Activated CD4-positive, alpha-beta T cell treated with anti-CD3 and anti-CD28 coated beads, Interleukin-2, amount 10 ng/mL, durations not matched to agents 7 days and 5 days (primary cell): ENCODE measurements at places on chromosomes 1 and 21. TPM values are rescaled to one million over a fixed set of nuclear protein-coding genes. Genes with fewer than 3 reads are reported as not detected.

DNA sequence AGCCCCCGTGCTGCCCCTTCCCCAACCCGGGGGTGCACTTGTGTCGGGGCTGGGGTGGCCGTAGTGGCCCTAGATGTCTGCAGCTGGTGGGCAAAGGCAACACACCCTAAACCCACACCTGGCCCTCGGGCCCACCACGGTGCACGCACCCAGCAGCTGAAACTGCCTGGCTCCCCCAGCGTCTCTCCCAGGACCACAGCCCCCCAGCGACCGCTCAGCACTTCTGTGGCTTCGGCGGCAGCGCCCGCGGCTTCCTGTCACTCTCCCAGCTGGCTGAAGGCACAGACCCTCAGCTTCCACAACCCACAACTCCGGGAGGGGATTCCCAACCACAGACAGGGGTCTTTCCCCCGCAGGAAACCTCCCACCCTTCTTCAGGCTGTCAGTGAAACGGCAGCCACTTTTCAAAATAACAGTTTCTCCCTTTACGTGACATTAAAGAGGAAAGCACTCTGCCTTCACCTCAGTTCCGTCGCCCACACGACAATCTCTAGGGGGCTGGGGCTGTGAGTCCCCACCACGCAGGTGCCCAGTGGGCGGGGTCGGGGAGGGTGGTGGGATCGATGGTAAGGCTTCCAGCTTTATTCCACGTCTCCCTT is 40.7 kb upstream of the COL6A2 start:
- no peak for DNase-seq

- DNase-seq: no peak
Measured at GRCh38 chr1:43435146-43436145, 18.3 kb downstream of the HYI start.

DNA sequence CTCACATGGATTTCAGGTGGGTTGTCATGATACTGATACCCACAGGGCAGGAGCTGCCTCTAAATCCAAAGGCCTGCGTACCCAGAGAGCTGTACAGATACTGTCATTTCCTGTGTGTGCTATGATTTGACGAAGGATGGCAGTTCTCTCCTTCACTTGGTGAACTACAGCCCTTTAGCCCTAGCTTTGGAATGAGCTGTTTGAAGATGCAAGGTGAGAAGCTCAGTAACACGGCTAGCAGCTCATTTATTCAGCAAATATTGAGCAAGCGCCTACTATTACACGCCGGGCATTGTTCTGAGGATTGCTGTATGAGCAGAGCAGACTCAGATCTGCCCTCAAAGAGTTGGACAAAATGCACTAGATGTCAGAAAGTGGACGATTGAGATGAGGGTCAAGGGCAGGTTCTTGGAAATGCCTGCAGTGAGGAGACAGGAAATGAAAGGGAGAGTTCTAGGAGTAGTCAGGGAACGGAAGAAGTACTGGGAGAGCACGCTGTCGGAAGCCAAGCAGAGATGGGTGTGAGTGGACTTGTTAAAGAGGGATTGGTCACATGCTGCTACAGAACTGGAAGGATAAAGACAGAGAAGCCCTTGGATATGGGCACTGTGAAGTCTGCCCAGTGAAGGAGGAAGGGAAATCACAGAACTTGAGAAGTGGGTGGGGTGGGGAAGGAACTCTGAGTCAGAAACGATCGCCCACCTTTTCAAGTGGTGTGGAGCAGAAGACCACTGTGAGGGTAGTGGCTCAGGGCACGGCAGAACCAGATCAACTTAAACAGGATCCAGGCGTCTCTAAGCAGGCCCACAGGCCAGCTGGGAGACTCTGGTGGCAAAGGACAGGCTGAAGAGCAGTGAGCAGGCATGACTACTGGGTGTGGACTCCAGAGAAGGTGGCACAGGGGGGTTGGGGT is 7.1 kb downstream of the PTGFRN start:
- DNase-seq: no peak

GRCh38 chr1:152148051-152148450 is 11.0 kb downstream of the RPTN start:
- no peak for DNase-seq

DNA sequence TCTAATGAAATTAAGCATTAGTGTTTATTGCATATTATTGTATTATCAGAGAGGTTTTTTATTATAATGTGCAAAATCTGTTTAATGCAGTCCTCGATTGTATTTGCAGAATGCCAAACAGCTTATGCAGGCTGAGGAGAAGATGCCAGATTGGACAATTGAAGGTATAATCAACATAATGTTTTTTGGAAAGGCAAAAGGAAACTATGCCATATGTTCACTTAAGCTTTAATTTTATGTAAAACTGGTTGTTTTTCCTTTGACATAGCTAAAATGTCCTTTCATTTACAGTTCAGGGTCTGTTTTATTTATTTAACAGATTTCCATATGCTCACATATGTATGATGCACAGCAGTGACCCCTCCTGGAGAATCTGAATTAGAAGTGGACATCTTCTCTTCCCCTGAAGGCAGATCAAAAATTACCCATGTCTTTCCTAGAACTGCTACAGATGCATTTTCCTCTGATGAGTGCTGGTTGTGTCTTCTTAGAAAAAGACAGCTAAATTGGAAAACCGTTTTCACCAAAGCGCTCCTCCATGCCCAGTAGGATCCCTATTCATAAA is 143.5 kb upstream of the USH2A start:
- DNase-seq: no peak

The CKS1B gene
- 147 TPM for total RNA-seq

The LAMC2 gene
- 0.04 TPM for total RNA-seq
